Ammon's horn (tissue), 1 donor: ENCODE measurements at places on chromosomes 2 and 18.

- no peak for DNase-seq
Measured at GRCh38 chr18:78807668-78808067, 171.9 kb upstream of the SALL3 start.

GRCh38 chr2:200861617-200862155, 2.8 kb downstream of the CLK1 start:
- peak; percentile 13 for DNase-seq

- no peak for DNase-seq
Measured at GRCh38 chr2:219574484-219575311, 2.6 kb downstream of the INHA start.

DNA sequence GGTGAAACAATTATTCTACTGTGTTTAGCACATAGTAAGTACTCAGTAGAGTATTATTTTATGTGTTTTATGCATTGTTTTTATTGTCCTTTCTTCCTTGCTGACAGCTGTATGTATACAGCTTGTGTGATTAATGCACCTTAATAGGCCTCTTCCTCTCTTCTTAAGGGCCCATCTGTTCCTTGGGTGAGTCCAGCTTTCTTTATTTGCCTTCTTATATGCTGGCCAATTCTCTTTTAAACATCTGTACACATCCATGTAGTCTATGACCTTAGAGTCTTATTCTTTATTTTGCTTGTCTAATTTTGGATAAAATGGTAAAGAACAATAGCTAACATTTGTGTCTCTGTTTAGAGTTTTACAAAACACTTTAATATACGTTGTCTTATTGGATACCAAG, 333.7 kb upstream of the MEIS1 start:
- DNase-seq = no peak

GRCh38 chr2:150732064-150732463, 244.6 kb upstream of the RND3 start:
- DNase-seq = no peak
